ENCODE measurements at places on chromosomes 2 and 18. TPM values are rescaled to one million over a fixed set of nuclear protein-coding genes. Genes with fewer than 3 reads are reported as not detected.

ALK gene
- total RNA-seq: not detected

DNA sequence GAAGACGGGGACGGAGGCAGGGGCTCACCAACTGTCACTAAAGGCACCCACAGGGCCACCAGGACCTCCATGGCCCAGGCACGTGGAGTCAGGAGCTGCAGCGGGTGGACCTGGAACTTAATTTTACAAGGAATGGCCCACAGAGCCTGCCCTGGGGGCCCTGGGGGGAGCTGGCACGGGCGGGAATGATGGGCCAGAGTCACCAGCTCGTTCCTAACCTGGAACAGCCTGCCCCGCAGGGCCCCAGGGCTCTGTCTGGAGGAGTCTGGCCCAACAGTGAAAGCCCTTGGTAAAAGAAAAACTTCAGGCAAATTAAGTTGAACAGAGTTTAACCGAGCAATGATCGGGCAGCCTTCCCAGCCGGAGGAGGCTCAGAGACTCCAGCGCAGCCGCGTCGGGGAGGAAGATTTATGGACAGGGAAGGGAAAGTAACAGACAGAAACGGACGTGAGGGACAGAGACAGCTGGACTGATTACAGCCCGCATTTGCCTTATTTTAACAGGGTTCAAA lies 118.4 kb upstream of the TMEM18 start:
- no peak for DNase-seq

POU3F3 gene
- total RNA-seq: not detected

- no peak for DNase-seq
Observed at GRCh38 chr2:195732574-195732973, 75.5 kb downstream of the SLC39A10 start.

ANXA4 gene
- 16.9 TPM for total RNA-seq

DNA sequence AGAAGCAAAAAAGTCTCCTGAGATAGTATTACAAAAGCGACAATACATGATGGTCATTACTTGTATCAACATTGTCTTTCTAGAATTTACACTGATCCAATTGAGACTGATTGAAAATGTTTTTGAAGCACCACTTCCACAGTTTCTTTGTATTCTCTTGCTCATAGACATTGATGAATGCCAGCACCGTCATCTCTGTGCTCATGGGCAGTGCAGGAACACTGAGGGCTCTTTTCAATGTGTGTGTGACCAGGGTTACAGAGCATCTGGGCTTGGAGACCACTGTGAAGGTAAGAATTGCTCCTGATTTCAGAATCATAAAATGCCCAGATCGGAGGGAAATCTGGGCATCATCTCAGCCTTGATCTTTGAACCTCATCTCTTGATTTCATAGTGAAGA lies 175.1 kb upstream of the RASGRP3 start:
- no peak for DNase-seq

UGT1A10 gene
- 0.12 TPM for total RNA-seq

DNA sequence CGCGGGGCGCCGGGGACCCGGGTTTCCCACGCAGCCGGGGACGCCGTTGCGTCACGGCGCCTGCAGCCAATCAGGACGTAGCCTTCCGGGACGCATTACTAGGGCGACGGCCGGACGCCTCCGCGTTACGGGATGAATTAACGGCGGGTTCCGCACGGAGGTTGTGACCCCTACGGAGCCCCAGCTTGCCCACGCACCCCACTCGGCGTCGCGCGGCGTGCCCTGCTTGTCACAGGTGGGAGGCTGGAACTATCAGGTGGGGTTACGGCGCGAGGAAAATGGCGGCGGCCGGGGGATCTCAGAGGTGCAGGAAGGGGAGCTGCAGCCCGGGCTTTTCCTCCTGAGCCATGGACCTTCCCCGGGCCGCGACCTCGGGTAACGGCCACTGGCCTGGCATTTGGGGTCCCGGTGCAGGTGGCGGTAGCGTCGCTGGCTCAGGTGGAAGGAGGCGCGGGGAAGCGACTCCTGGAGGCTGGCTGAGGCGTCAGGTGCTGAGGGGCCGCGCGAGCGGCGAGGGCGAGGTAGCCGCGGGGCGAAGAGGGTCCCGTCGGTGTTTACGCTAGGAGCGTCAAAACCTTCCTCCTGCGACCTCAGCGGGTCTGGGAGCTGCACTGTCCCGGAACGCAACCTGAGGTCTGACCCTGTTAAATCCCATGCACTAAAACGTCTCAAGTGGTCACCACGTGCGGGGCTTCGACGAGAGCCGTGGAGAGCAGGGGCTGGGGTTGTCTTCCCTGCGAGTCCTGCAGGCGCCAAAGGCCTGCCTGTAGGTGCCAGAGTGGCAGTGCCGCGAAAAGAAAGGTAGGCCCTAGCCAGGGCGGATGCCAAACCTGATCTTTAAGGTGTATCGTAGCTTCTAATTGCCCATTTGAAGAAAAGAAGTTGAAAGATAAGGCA lies at the start of gene LCLAT1:
Gene LCLAT1 (plus strand): TSS at position 98 of the 897 bp plus-strand sequence. CDS start 78,345 bp downstream, outside the sequence.
- peak; percentile 71 for DNase-seq

ERMN gene
- not detected for total RNA-seq

- no peak for DNase-seq
Observed at GRCh38 chr2:226130192-226130591, 669.4 kb downstream of the IRS1 start.

DNA sequence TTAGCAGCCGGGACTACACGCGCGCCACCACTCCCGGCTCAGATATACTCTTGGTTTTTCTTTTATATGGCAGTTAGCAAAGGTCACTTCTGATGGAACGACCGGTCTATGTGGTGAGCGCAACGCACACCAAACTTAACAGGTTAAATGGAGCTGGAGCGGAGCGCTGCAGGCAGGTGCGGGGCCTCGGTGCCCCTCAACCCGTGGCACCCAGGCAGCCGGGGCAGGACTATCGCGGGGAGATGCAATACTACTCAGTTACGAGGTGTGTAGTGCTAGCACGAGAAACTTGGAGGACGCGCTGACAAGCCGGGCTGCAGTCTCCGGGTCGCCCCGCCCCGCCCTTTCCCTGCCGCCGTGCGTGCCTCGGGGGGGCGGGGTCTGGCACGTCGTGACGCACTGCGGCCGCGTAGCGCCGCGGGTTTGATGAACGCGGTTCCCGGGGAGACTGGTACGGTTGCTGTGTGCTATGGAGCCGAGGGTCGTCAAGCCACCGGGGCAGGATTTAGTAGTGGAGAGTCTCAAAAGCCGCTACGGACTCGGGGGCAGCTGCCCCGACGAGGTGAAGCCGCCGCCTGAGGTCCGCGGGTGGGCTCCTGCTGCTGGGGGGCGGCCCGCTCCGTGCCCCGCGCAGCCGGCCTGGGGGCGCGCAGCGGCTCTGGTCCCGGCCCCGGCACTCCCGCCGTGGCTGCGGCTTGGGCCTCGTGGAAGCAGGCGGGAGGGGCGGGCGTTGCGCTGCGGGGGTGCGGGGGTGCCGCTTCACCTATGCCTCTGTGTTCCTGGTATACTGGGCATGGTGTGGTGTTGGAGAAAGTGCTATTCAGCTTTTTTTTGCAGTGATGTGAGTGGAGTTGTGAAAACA lies at the start of gene CCDC138:
Gene CCDC138 (plus strand): TSS at position 418 of the 862 bp plus-strand sequence. CDS start 52 bp downstream, at position 470.
- DNase-seq: peak; percentile 53

- DNase-seq: no peak
Observed at GRCh38 chr2:16522031-16522831, 143.4 kb downstream of the CYRIA start.

LYPD6 gene
- 0.46 TPM for total RNA-seq
